Right atrium auricular region (tissue), 2 donors: ENCODE measurements at places on chromosomes 3 and 15. TPM values are rescaled to one million over a fixed set of nuclear protein-coding genes. Genes with fewer than 3 reads are reported as not detected.
A peak's percentile ranks its signal among the peaks of the same experiment; 100 is the strongest.

DNA sequence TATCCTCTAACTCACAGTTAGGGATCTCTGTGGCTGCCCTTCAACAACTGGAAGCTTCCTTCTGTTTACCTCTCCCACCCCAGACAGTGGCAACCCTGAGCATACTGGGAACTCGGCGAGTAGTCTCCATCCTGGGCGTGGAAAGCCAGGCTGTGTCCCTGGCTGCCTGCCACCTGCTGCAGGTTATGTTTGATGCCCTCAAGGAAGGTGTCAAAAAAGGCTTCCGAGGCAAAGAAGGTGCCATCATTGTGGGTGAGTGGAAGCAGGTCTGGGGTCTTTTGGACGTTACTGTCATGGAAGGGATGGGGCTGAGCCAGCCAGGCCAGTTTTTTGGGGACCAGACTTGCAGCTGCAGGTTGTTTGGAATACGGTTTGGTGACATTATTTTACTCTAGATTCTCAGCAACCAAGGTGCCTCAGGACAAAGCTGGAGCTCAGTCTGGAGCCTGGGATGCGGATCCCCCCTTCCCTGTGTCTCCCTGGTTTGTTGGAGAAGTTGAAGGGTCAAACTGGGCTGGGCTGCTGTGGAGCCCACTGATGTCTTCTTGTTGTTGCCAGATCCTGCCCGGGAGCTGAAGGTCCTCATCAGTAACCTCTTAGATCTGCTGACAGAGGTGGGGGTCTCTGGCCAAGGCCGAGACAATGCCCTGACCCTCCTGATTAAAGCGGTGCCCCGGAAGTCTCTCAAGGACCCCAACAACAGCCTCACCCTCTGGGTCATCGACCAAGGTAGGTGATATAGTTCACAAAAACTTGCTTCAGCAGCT lies 7.5 kb downstream of the UNC45A start:
- DNase-seq, result no peak

DNA sequence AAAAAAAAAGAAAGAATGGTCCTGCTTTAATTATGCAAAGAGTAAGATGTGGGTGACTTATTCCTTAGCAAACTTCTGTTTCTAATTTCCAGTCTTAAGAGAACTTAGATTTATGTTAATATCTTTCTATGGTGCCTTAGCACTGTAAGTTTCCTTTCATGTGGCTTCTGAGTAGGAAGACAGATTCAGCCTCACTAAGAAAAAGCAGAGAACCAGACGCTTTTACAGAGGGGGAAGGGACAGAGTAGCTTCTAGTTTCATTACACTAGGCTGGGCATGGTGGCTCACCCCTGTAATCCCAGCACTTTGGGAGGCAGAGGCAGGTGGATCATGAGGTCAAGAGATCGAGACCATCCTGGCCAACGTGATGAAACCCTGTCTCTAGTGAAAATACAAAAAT lies 95.0 kb downstream of the DHX30 start:
- DNase-seq, result no peak

Gene TAMM41
- total RNA-seq, result 6.8 TPM

Gene COLQ
- 24.3 TPM for total RNA-seq

- no peak for DNase-seq
These were observed 6.6 kb upstream of the CCNL1 start for GRCh38 chr3:157166561-157166960.

Gene ZNF620
- total RNA-seq, result 2.0 TPM

GRCh38 chr3:8529181-8529637 lies 27.6 kb downstream of the LMCD1 start:
- no peak for DNase-seq

- no peak for DNase-seq
These were observed 6.1 kb upstream of the PLSCR4 start for GRCh38 chr3:146256851-146257486.

Gene B3GALNT1
- 70.2 TPM for total RNA-seq

GRCh38 chr3:4720316-4721075 lies 227.3 kb downstream of the ITPR1 start:
- peak; percentile 90 for DNase-seq

DNA sequence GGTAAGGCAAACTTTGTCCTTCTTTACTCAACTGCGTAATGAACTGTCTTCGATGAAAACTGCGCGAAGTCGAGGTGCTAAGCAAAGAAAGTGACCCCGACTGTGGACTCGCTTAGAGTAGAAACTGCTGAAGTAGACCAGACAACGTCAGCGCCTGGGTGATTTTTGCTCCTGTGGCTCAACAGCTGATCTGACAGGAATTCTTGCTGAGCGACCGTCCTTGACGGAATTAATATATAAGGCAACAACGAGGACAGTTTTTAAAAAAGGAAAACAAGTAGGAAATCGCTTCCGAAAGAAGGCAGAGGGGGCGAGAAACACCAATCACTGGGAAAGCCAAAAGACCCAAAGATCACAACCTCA lies 541 bp downstream of the RPS27L start:
- DNase-seq, result peak; percentile 62

DNA sequence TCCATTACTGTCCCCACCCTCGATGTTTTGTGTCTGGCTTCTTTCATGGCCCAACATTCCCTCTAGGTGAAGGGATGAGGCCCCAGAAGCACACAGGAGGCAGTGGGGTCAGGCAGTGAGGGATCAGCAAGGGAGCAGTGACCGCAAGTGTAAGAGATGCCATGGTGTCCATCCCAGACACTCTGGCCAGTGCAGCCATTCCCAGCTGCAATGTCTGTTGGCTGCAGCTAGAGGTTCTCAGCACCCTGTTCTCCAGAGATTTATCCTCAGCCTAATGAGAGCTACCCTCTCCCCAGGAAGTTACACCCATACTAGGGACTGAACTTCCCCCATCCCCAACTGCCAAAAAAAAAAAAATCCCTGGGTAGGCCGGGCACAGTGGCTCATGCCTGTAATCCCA lies 40.2 kb downstream of the TRANK1 start:
- no peak for DNase-seq

DNA sequence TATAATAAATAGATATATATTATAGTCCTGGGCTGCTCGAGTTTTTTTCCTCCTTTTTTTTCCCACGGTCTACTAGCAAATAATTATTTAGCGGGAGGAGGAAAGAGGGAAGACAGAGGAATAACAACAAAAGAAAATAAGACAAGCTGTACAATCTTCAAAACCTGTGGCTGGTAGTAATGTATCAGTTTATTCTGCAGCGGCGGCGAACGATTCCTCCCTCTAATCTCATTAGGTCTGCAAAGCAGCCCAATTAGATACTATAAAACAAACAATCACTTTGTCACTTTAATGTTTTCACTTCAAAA lies 390 bp upstream of the TLE3 start:
- DNase-seq, result no peak

DNA sequence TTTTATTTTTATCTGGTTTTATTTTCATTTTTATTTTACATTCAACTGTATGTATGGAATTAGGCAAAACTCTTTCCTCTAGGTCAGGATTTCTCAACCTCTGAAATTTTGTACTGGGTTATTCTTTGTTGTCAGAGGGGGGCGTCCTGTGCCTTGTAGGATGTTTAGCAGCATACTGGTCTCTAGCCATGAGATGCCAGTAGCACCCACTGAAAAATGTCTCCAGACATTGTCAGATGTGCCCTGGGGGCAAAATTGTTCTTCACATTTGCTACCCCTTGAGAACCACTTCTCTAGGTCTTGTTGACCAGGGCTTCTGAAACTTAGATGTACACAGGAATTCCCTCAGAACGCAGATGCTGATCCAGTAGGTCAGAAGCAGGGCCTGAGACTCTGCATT lies 5.4 kb downstream of the CHRNA5 start:
- no peak for DNase-seq

DNA sequence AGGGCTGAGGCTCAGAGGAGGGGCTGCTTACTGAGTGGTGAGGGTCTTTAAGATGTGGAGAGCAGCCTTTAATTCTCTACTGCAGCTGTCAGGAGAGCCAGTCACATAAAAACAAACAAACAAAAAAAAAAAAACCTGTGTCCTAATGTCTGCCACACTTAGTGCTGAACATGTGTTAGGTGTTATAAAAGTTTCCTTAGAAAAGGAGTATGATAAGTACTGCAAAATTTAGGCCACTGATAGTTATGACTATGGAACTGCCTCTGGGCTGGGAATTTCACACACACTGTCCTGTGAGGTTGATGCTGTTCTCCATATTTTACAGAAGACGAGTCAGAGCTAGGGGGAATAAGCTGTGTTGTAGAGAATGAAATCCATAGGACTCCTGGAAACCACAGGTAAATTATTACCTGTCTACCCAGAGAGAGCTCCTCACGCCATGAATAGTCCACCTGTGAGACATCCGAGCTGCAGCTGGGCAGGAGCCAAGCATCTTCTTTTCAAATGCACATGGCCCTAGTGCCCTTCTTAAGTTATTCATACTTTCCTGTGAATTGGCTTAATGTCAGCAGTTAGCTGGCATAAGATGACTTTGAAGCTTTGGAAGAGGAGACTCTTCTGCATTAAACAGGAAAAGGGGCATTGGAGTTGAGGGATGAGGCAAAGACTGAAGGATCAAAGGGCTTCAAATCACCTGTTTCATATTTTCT lies 34.5 kb upstream of the SKOR1 start:
- no peak for DNase-seq

- DNase-seq, result no peak
These were observed 753 bp upstream of the FES start for GRCh38 chr15:90883526-90883975.

DNA sequence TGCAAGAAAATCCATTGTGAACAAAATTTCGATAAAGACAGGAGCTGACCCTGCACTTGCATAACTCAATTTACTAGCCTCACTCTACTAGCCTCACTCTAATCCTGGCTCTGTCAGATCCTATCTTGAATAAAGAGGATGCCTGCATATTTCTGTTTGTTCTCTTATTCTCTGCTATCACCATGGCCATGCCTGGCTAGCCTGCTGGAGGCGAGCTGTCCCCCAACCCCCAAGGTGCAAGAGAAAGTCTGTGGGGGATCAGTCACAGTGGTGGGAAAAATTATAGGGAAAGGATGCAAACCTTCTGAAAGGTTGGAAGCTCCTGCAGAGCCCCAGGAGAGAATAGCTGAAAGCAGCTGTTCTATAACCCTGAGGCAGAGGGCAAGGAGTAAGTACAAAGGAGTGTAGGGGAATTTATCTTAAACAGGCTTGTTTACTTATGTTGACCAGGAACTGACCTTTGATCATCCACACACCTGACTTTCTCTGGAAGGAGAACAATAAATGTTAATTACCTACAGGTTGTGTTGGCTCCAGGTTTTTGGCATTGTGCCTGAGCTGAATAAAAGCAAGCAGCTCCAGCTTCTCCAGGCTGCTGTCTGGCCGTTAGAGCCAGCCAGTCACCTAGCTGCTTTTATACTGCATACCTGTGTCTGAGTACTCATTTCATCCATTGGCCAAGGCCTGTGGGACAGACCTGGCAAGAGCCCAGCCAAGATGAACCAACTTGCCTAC lies 137.7 kb upstream of the RASGRP1 start:
- no peak for DNase-seq

Gene SSUH2
- 0.59 TPM for total RNA-seq

DNA sequence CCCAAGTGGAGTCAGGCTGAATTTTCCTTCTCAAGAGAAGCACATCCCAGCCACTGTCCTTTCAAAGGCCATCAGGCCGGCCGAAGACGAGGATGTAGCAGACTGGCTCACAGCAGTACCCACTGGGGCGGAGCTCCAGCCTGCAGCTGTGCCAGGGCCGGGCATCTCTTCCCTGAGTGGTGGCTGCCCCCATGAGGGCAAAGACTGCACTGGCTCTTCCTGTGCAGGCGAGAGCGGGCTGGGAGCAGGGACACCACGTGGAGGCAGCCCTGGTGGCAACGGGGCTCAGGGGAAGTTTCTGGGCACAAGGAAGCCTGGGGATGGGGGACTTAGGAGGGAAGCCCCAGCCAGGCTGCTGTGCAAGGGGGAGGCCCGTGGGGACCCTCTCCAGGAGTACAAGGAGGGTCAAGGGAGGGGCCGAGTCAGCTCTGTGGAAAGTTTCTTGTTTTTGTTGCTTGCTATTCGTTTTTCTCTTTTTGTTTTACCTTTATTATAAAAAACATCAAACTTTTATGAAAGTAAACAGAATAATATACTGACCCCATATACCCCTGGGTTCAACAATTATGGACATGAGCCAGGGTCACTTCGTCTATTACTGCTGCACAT lies 66.1 kb downstream of the RPN1 start:
- peak; percentile 63 for DNase-seq

DNA sequence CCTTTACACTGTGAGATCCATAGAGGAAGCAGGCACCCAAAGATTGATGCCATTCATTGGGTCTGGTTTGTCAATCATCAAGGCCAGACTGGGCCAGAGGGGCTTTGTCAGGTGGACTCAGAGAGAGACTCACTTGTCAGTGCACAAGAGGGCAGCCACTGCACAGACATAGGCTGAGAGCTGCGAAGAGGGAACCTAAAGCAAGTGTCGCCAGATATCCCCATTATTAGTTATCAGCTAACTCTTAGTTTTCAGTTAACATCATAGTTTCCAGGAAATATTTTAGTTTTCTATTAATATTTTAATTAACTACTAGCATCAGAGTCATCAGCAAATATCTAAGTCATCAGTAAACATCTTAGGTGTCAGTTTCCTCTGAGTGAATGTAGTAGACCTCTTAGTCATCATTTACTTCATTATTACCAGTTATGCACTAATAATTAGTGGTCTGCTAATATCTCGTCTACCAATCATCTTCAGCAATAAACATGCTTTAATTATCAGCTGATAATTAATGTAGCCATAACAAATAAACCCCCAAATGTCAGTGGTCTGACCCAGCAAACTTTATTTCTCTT lies 41.7 kb upstream of the LIMD1 start:
- no peak for DNase-seq

GRCh38 chr3:101851072-101851770 lies 1.9 kb downstream of the NFKBIZ start:
- DNase-seq, result no peak

DNA sequence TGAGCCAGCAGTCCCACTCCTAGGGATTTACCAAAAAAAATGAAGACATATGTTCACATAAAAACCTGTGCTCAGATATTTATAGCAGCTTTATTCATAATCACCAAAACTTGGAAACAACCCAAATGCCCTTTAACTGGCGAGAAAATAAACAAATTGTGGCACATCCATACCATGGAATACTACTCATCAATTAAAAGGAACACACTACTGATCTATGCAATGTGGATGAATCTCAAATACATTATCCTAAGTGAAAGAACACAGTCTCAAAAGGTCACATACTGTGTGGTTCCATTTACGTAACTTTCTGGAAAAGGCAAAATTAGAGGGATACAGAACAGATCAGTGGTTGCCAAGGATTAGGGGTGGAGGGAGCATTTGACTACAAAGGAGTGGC lies 394.5 kb downstream of the SHQ1 start:
- DNase-seq, result no peak

- DNase-seq, result no peak
These were observed 8.6 kb downstream of the LPCAT4 start for GRCh38 chr15:34358367-34358766.

Gene FBXW12
- total RNA-seq, result not detected

GRCh38 chr3:146271180-146271579 lies 20.3 kb upstream of the PLSCR4 start:
- no peak for DNase-seq

- no peak for DNase-seq
These were observed 104.7 kb upstream of the SLC7A14 start for GRCh38 chr3:170690661-170690981.

GRCh38 chr3:30440880-30441279 lies 165.5 kb upstream of the TGFBR2 start:
- DNase-seq, result peak; percentile 77

Gene OXTR
- 0.52 TPM for total RNA-seq
